ENCODE measurements at places on chromosomes 12 and 14.

DNA sequence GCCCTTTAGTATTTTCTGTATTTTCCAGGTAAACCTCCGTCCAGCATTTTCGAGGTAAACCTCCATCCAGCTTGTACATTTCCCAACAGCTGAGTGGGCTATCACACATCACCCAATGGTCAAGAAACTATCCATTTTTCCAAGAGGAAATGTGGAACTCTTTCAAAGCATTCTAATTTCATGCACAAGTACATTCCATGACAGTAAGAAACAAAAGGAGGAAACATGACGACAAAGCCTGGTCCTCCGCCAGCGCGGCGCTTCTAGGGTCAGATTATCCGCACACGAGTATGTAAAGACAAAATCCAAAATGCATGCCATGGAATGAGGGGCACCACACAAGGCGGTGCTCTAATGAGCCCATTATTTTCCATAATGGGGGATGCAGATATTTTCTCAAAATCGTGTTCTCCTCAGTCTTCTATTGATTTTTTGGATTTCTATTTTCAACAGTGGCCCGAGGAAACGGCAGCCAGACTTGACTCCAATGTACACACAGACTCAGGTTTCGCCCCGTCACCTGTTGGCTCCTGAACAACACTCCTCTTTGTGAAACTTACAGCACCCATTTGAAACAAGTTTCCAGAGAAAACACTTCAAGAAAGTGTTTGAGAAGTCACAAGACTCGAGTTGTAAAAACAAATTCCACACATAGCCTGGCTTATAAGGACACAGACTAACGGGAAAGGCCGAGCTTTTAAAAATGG lies 107.4 kb downstream of the PRICKLE1 start:
- DNase-seq: peak; percentile 40

GRCh38 chr12:52423035-52423434 lies 11.1 kb downstream of the KRT75 start:
- DNase-seq: no peak

- DNase-seq: no peak
Measured at GRCh38 chr12:1632702-1633101, 3.7 kb downstream of the WNT5B start.

- no peak for DNase-seq
Measured at GRCh38 chr12:128871516-128871892, 18.2 kb downstream of the GLT1D1 start.

GRCh38 chr14:58821421-58821820 lies 183.7 kb downstream of the DACT1 start:
- no peak for DNase-seq

DNA sequence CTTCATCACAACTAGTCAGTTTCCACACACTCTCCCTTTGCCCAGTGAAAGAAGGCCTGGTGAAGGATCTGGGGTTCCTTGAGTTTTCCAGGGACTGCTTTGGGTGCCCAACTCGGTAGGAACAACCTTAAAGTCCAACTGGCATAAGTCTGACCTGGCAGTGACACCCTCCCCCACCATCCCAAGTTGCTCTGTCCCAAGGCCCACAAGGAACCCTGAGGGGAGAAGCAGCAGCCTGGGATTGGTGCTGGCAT lies 1.6 kb downstream of the KMT2D start:
- DNase-seq: no peak

Measured in liver (tissue), 10 donors.